ENCODE measurements at places on chromosomes 1 and 21.

GRCh38 chr1:8941906-8942305, 3.8 kb upstream of the CA6 start:
- DNase-seq: peak; percentile 76

GRCh38 chr1:171590022-171590421, 32.0 kb upstream of the MYOCOS start:
- DNase-seq: peak; percentile 21

GRCh38 chr21:36973986-36974850, 7.7 kb upstream of the HLCS start:
- no peak for DNase-seq

- DNase-seq: no peak
Observed at GRCh38 chr1:45833361-45833760, 29.9 kb downstream of the MAST2 start.

DNA sequence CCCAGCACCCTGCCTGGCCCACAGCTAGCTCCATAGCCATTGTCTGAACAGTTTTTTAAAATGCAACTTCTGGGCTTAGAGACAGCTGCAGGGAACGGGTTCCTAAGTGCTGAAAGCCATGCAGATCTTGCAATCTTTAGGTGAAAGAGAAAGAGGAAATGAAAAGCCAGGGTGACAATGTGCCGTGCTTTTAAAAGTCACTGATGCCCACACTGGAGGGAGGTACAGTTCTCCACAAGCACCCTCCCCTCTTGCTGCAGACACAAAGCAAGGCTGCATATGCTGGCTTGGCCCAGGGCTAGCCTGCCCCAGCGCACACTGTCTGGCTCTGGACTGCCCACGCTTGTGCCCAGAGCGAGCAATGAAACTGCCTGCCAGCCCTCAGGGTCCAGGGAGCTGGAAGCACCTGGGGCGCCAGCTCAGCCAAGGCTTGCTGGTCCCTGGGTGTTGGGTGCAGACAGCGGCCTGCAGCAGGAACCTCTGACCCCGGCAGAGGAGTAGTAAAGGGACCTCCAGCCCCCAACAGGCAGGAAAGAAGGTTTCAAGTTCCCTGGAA, 70.4 kb downstream of the AJAP1 start:
- DNase-seq: no peak

DNA sequence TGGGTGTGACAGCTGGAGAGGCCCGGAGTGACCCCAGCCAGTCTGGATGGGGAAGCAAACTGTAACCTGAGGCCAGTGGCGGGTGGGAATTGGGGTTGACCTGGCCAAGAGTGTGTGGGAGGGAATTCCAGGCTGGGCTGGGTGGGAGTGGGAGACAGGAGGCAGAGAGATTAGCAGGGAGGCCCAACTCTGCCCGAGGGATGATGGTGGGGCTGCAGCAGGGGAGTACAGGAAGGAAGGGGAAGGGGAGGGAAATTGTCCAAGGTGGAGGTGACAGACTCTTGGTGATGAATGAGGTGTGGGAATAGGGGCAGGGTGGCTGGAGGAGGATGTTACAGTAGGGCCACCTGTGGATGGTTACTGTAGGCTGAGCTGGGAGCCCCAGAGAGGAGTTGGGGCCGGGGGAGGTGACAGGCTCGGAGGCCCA, 40.4 kb downstream of the HUNK start:
- DNase-seq: no peak

GRCh38 chr1:226575739-226576378, 27.3 kb downstream of the STUM start:
- no peak for DNase-seq

DNA sequence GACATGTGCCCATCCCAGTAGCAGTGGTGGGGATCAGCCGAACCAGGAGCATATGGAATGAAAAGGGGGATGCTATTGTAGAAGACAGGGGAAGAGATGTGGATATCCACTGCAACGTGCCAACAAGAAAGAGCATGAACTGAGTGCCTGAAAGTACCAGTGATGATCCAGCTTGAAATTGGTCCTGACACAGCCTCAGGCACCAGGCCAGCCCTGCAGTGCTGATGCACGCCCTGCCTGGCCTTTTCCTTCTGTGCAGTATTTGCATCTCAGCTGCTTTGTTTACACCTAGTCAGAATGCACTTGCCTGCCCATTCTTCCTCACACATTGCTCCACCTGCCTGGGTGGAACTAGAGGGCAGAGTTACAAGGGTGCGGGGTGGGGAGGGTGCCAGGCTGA, 50.3 kb upstream of the ARTN start:
- no peak for DNase-seq

Measured in AG08396 (cell line).